ENCODE measurements at places on chromosomes 6 and 20.

GRCh38 chr6:17768388-17768787 lies 61.7 kb upstream of the NUP153 start:
- DNase-seq: peak; percentile 24

GRCh38 chr20:52031206-52031562 lies 160.4 kb downstream of the ZFP64 start:
- DNase-seq: no peak

DNA sequence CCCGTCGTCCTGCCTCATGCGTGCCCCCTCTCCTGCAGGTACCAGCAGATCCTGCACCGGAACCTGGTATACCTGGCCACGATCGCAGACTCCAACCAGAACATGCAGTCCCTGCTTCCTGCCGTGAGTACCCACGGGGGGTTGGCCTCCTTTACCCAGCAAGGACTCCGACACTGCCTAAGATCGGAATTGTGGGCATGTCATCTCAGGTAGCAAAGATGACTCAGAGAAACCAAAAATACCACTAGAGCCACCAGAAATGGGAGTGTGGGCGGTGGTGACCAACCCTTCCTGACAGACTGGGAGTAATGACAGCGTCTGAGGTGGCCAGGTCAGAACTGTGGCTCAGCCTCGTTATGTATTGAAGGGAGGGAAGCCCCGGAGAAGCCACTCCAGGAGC lies 16.3 kb downstream of the SS18L1 start:
- no peak for DNase-seq

DNA sequence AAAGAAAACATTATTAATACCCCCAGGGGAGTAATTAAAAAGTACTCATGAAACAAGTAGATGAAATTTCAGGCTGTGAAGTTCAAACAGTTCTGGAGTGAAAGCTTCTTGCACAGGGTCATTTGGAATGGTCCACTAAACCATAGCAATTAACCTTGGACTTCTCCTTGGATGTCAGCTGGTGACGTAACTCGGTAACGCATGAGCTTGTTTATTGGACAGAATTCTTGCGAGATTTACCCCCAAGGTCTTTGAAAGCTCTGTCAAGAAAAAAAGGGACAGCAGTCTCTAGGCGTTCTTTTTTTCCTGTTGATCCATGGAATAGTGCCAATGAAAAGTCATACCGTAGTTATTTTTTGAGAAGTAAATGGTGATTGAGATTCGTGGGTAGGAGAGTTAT lies 2.2 kb downstream of the CD83 start:
- no peak for DNase-seq

- no peak for DNase-seq
These were observed 59.8 kb downstream of the IGF2R start for GRCh38 chr6:160028487-160029275.

- no peak for DNase-seq
These were observed 79.4 kb upstream of the LRFN2 start for GRCh38 chr6:40666530-40666929.

- DNase-seq: no peak
These were observed 9.1 kb downstream of the RIPK1 start for GRCh38 chr6:3077430-3077829.

DNA sequence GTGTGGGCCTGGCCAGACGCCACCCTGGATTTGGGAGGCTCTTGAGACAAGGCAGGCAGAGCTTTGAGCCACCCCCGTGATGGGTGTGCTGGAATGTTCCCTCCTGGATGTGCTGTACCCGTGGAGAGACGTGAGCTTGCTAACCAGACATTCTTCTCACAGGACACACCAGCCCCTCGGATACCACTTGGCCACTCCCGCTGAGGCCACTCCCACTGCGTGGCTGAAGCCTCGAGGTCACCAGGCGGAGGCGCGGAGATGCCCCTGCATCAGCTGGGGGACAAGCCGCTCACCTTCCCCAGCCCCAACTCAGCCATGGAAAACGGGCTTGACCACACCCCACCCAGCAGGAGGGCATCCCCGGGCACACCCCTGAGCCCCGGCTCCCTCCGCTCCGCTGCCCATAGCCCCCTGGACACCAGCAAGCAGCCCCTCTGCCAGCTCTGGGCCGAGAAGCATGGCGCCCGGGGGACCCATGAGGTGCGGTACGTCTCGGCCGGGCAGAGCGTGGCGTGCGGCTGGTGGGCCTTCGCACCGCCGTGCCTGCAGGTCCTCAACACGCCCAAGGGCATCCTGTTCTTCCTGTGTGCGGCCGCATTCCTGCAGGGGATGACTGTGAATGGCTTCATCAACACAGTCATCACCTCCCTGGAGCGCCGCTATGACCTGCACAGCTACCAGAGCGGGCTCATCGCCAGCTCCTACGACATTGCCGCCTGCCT lies 14.1 kb downstream of the SLCO4A1 start:
- DNase-seq: no peak

DNA sequence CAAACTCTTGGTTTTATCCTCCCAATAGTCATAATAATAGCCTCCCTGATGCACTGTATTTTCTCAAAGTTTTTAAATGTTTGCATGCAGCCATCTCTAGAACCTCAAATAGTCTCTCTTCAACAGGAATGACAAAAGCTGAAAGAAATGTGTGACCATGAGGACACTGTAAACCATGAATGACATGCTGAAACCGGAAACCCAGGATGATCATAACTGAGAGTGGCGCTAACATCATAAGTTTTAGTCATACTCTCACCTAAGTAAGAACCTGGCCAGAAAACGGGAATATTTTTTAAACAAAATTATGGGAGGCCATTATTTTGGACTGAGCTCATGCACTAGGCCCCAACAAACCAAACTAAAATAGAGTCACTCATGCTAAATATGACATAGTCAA lies 278.4 kb upstream of the STXBP5 start:
- DNase-seq: no peak

DNA sequence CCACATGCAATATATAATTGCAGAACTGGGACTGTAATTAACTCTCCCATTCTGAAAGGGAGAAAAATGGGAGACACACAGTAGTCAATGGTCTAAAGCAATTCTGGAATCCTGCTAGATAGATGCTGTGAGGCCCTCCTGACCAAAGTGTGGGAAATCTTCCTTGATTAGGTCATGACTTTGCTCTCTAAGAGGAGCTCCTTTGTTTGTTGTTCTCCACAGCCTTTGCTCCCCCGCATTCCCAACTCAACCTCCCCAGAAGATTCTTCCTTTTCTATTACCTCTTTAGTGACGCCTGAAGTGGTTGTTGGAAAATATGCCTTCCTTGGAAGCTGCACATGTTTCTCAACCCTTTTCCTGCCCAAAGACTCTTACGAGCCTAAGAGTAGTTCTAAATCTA lies 28.8 kb upstream of the LIN28B start:
- no peak for DNase-seq

DNA sequence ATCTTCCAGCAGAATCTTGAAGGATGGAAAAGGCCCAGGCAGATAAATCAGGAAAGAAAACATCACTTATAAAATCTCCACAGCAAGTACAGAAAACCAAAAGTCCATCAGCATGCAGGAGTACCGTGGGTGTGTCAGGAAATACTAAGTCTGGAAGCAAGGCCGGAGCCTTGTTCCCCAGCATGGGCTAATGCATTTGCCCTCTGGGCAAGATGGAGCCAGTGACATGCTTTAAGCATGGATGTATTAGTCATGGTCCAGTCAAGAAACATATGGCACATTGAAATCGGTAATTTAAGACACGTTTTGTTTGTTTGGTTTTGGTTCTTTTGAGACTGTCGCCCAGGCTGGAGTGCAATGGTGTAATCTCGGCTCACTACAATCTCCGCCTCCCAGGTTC lies 506.0 kb upstream of the JARID2 start:
- DNase-seq: no peak

DNA sequence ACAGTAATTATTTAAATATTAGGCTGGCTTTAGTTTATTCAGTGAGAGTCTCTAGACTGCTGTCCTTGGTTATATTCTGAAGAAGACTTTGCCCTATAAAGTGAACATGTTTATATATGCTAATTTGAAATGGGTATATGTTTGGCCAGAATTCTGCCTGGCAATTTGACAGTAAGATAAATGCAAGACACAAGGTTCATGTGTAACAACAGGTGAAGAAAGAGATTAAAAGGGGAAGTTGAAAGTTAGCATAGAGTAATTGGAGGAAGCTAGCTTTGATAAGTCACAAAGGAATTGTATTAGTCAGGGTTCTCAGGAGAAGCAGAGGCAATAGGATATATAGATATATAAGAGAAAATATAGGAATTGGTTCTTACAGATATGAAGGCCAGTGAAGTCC lies 191.4 kb downstream of the CENPW start:
- no peak for DNase-seq

DNA sequence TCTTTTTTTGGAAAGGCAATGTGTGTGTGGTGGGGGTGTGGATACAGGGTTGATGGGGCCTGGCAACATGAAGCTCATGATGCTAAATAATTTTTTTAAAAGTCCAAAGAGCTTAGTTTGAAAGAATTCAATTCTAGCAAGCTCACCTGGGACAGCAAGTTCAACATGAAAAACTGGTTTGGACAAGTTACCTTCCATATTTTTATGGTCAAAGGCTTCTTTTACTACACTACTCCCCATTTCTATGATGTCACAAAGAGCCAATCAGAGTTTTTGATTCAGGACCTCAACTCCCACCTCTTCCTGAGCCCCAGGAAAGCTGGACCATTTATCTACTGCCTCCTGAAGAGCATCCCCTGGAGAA lies 66.1 kb upstream of the CTNNBL1 start:
- no peak for DNase-seq

DNA sequence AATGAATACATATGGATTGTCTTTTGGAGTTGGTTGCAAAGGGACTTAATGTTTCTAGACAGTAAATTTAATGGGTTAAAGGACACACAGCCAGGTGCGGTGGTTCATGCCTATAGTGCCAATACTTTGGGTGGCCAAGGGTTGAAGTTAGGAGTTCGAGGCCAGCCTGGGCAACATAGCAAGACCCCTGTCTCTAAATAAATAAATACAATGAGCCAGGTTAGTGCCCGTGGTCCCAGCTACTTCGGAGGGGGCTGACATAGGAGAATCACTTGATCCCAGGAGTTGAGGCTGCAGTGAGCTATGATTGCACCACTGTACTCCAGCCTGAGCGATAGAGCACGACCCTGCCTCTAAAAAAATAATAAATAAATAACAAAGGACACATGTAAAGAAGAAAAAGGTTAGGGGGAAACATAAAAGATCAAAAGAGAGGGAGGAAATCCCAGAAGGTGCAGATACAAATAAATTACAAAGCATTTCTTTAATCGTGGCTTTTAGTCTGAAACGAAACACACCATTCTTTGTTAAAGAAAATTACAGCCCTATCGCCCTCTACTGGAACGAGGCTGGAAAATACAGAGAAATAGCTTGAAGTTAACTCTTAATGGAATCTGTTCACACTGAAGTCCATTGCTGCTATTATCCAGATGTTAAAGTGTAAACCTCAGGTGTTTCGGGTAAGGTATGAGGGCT lies 42.6 kb upstream of the SCML4 start:
- DNase-seq: peak; percentile 22

DNA sequence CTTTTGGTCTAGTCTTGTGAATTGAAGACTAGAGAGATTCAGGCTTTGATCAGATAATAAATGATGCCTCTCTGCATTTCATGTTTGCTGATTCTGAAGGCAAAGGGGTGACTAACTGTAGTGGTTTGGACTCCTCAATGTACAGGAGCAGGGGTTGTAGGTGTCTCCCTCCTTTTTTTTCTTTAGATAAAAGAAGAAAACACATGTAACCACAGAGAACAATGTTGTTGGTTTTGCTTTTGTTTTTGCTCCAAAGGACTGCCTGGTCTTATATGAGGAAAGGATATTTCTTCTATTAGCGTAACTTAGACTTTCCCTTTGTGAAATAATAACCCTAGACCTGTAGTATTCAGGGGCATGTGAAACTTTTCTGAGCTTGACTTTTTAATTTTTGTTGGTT lies 53.2 kb downstream of the RFPL4B start:
- no peak for DNase-seq

DNA sequence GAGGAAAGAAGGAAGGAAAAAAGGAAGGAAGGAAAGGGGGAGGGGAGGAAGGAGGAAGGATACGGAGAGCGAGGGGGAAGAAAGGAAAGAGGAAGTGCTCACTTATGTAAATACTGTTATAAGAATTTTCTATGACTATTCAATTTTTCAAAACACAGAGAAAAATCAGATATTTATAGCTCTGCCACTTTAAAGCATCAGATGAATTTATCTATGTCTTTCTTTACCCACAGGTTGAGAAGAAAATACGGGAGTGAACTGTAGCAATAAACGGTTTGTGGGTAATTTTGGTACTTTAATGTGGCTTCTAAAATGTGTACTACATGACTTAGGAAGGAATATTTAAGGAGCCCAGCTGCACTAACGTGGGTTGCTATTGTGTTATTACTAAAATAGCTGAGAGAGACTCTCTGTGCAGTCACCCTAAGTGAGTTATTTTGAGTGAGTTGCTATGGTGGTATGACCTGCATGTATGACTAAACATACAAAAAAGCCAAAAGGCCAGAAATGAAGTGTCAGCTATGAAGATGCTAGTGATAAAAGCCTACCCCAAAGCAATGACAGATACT lies 225.5 kb downstream of the SOD2 start:
- no peak for DNase-seq

- DNase-seq: no peak
These were observed 120.9 kb downstream of the UNC5CL start for GRCh38 chr6:40918040-40918651.

DNA sequence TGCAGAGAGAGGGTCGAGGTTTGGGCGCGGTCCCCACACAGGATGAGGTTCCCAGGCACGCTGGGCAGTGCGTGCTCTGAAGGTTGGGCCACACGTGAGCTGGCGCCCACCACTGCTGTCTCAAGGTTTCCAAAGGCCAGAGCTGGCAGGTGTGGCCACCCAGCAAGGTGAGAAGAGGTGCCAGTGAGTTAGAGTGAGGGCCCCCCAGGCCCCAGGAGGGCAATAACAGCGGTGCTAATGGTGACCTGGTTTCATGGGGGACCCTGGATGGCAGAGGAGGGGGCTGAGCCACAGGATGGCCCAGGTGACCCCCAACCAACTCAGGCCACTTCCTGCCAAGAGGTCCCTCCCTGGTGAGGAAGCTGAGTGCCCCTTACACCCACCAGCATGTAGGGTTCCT lies 185.0 kb downstream of the TAF4 start:
- DNase-seq: no peak

DNA sequence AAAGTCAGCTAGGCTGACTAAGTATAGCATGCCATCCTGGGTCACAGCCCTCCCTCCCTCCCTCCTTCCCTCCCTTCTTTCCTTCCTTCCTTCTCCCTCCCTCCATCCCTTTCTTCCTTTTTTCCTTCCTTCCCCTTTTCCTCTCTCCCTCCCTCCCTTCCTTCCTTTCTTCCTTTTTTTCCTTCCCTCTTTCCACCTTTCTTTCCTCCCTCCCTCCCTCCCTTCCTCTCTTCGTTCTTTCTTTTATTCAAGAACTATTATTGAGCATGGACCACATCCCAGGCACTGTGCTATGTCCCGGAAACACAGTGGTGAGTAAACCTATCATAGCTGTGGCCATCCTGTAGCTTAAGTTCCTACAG lies 106.2 kb upstream of the BACH2 start:
- DNase-seq: no peak

- no peak for DNase-seq
These were observed 33.3 kb downstream of the FARS2 start for GRCh38 chr6:5294392-5295211.

- DNase-seq: peak; percentile 58
These were observed 711.1 kb upstream of the EPHA7 start for GRCh38 chr6:94130478-94130877.

Data from right hindlimb (tissue), 1 donor.